ENCODE measurements at places on chromosomes 5 and 9. TPM values are rescaled to one million over a fixed set of nuclear protein-coding genes. Genes with fewer than 3 reads are reported as not detected.

DNA sequence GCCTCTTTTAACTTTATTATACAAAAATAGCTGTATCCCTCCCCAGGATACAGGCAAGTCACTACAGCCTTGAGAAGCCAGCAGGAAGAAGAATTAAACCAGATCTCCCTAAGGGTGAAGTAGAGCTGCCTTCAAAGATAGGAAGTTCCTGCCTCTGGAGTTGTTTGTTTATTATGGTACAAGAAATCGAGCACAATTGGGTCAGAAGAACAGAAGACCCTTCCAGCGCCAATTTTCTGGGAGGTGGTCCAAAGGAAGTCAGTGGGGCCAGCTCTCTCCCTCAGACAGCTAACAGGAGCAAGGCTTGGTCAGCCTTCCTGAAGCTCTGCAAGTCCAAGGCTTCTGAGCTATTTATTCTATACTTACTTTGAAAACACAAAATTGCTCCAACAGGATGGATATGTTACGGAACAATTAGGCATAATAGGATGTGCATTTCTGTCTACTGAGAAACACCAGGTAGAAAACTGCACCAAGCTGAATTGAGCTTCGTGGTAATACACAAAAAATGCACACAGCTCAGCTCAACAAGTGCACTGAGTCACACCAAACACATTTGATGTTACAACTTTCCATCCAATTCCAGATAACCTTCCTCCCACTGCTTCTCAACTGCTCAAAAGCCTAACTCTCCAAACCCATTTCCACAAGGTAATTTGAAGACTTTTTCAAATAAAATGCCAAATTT lies 16.0 kb downstream of the SERINC5 start:
- peak; percentile 88 for DNase-seq

GRCh38 chr5:159619826-159620225 lies 289.5 kb upstream of the IL12B start:
- no peak for DNase-seq

NOXA1 gene
- 0.50 TPM for total RNA-seq

SUSD1 gene
- 16.6 TPM for total RNA-seq

Measured in astrocyte (in vitro differentiated cells and primary cell).